CD4-positive, alpha-beta memory T cell (primary cell): ENCODE measurements at places on chromosomes 7 and 10. TPM values are rescaled to one million over a fixed set of nuclear protein-coding genes. Genes with fewer than 3 reads are reported as not detected.

BHLHA15 gene
- not detected for total RNA-seq

MYH16 gene
- not detected for total RNA-seq

EPO gene
- total RNA-seq = not detected

DNA sequence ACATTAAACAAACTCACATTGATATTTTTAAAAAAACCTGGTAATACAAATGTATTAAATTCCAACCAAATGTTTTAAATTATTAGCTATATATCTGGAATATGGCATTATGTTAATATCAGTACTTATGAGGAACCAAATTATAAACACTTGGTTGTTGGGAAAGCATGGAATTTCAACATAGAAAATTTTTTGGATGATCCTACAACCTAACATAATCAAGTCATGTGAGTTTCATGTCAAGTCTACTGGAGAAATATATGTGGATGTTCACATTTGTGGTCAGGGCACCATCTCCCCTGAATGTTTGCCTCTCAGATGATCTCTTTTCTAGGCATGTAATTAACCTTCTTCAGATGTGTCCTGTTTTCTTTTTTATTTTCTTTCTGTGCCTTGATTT, 5.2 kb upstream of the POT1 start:
- peaks cover 4% of the 10 kb centered on the region for H3K27me3 ChIP-seq
- H3K36me3 ChIP-seq = no peaks in the 10 kb centered on the region
- H3K4me1 ChIP-seq = no peaks in the 10 kb centered on the region
- H3K27ac ChIP-seq = no peak overlapping the region

GRCh38 chr7:2661602-2662272, 26.3 kb upstream of the AMZ1 start:
- H3K4me1 ChIP-seq = no peaks in the 10 kb centered on the region
- H3K4me3 ChIP-seq = no peak overlapping the region
- no peak for DNase-seq

- no peaks in the 10 kb centered on the region for H3K27me3 ChIP-seq
- H3K27ac ChIP-seq = no peak overlapping the region
- no peak for DNase-seq
- H3K4me3 ChIP-seq = no peak overlapping the region
Observed at GRCh38 chr7:72539702-72540101, 127.6 kb upstream of the CALN1 start.

GRCh38 chr7:25391961-25392587, 163.8 kb upstream of the NPVF start:
- no peak overlapping the region for H3K27ac ChIP-seq
- DNase-seq = no peak
- no peaks in the 10 kb centered on the region for H3K36me3 ChIP-seq
- H3K4me3 ChIP-seq = no peak overlapping the region
- H3K4me1 ChIP-seq = no peaks in the 10 kb centered on the region

DNA sequence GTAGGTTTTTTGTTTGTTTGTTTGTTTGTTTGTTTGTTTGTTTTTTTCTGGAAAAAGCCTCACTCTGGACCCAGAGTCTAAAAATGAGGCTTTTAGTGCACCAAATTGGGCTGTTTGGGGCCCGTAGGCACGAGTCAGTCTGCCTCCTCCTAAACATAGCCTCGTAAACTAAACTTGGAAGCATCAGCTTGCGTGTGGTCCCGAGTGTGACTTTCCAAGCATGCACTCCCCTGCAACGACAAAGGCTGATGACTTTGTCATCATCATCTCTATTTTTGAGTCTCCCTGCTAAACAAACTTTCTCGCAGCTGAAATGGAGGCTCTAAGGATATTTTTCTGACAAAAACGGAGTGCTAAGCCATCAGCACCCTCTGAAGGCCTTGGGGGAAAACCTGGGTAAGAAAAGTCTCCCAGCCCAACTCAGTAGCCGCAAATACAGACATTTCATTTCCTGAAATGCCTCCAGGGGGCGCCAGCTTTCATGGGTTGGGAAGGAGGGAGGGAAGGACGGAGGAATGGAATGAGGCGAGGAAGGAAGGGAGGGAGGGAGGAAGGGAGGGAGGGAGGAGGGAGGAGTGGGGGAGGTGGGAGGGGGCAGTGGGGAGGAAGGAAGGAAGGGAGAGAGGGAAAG, 245.9 kb downstream of the KCNMA1 start:
- no peak overlapping the region for H3K4me3 ChIP-seq
- no peak for DNase-seq
- no peaks in the 10 kb centered on the region for H3K4me1 ChIP-seq
- no peaks in the 10 kb centered on the region for H3K27me3 ChIP-seq
- H3K27ac ChIP-seq = no peak overlapping the region
- H3K36me3 ChIP-seq = no peaks in the 10 kb centered on the region

GRCh38 chr10:77972148-77972547, 45.6 kb upstream of the DLG5 start:
- H3K4me3 ChIP-seq = no peak overlapping the region
- H3K27me3 ChIP-seq = no peaks in the 10 kb centered on the region
- H3K4me1 ChIP-seq = peaks cover 9% of the 10 kb centered on the region
- H3K27ac ChIP-seq = no peak overlapping the region
- no peak for DNase-seq

DNA sequence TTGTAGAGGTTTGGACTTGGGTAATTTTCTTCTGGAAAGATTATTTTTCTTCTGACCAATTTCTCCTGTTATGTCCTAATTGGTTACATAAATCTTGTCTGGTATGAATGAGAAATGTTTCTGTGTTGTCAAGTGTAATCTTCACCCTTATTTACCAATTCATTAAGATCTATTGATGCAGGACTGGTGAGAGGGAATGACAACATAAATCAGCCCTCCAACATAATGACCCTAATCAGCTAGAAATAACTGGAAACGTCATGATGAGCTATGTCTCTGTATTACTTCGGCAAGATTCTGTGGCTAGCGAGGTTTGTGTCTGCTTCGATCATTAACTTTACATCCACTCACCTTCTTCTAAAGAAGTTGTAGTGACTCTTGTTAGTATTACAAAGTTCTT, 3.5 kb downstream of the FOXP2 start:
- no peaks in the 10 kb centered on the region for H3K4me1 ChIP-seq
- no peaks in the 10 kb centered on the region for H3K36me3 ChIP-seq

DNA sequence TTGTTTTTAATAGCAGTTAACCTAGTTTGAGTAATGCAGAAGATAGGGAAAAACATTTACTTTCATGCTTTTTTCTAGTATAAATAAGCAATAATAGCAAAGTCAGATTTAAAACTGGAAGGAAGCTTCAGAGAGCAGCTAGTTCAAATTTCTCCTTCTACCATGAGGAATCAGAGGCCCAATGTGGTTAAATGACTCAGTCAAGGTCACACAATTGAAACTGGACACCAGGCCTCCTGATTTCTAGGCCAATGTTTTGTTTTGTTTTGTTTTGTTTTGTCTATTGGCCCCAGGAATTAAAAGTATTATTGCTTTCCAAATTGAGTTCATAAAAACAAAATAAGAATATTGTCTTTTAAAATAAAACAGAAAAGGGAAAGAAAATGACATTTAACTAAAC, 122.3 kb downstream of the TRIL start:
- H3K36me3 ChIP-seq = no peaks in the 10 kb centered on the region
- no peak overlapping the region for H3K27ac ChIP-seq
- H3K4me1 ChIP-seq = no peaks in the 10 kb centered on the region
- H3K4me3 ChIP-seq = no peak overlapping the region
- DNase-seq = no peak

GRCh38 chr10:4094751-4095150, 309.7 kb upstream of the KLF6 start:
- DNase-seq = no peak
- H3K27ac ChIP-seq = no peak overlapping the region
- H3K4me3 ChIP-seq = no peak overlapping the region
- H3K36me3 ChIP-seq = no peaks in the 10 kb centered on the region

DNA sequence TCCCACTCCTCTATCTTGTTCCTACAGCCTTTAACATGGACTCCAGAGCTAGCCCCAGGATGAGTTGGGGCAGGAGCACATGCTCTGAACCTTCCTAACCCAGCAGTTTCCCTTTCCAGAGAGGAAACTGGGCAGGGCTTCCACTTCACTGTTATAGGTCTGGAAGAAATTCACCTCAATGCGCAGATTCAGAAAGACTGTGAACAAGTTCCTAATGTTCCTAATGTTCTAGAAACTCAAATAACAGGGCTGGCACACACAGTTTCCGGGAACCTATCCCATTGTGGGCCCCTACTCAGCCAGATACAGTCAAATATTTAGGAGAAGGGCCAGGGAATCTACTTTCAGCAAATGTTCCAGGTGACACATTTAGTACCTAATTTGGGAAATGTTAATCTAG, 29.7 kb downstream of the ABCC2 start:
- no peak overlapping the region for H3K4me3 ChIP-seq
- no peaks in the 10 kb centered on the region for H3K36me3 ChIP-seq
- no peak overlapping the region for H3K27ac ChIP-seq
- no peak for DNase-seq
- no peaks in the 10 kb centered on the region for H3K27me3 ChIP-seq
- H3K4me1 ChIP-seq = no peaks in the 10 kb centered on the region

- no peak for DNase-seq
- no peaks in the 10 kb centered on the region for H3K36me3 ChIP-seq
- no peak overlapping the region for H3K27ac ChIP-seq
- no peak overlapping the region for H3K4me3 ChIP-seq
- H3K27me3 ChIP-seq = no peaks in the 10 kb centered on the region
Observed at GRCh38 chr10:974038-974784, 14.0 kb upstream of the GTPBP4 start.

- no peaks in the 10 kb centered on the region for H3K27me3 ChIP-seq
- H3K36me3 ChIP-seq = no peaks in the 10 kb centered on the region
- H3K4me1 ChIP-seq = no peaks in the 10 kb centered on the region
- H3K4me3 ChIP-seq = no peak overlapping the region
Observed at GRCh38 chr7:25216837-25217236, 11.4 kb downstream of the NPVF start.

DNA sequence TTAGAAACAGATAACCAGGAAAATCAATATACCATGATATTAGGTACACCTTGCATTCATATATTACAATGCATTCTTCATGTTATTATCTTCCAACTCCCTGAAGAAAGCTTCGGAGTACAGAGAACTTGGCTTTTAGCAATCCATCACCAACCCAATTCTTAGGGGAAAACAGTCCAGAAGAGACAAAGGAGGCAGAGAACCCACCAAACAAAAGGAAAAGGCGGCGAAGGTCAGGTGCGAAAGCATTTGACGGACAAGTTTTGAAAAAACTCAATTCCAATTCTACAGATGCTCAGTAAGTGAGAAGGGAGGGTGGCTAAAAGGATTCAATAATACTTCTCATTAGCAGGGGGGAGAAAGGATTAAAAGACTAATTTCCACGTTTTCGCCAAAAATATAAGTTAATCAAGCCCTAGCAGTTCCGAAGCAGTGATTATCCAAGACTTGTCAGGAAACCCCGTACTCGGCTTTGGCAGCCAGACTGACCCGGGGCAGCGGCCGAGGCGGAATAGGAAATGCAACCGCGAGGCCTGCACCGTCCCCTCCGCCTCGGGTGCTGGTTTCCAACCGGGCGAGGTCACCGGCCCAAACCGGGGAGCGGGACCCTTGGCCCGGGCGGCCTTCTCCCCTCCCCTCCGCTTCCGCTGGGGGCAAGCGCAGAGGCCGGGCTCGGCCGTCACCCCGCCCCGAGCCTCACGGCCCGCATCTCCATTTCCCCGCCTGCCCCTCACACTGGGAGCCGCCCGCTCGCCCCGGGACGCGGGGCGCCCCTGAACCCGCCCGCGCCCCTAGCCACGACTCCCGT, 747 bp downstream of the GDI2 start:
- DNase-seq = peak; percentile 6
- H3K27me3 ChIP-seq = no peaks in the 10 kb centered on the region
- peaks cover 61% of the 10 kb centered on the region for H3K4me1 ChIP-seq

DNA sequence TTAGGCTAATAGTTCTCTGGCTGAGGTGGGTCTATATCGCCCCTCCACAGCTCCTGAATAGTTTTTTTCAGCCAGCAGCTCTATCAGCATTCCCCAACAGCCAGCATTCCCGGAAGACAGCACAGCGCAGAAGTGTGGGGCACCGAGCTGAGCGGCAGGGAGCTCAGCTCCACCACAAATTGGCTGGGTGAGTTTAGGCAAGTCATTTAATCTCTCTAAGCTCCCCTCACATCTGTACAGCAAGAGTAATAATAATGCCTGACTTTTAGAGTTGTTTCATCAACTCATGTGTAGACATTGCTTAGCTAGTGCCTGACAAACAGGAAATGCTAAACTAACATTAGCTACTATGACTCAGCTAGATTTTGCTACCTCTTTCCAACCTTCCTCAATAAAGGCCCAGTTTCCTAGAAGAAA, 247.9 kb upstream of the PTN start:
- no peaks in the 10 kb centered on the region for H3K4me1 ChIP-seq
- H3K4me3 ChIP-seq = no peak overlapping the region
- no peak for DNase-seq
- no peaks in the 10 kb centered on the region for H3K27me3 ChIP-seq
